NCI-H345 (cell line): ENCODE measurements at places on chromosomes 16 and 17.

GRCh38 chr16:1050516-1050915, 22.0 kb upstream of the SSTR5 start:
- no peak for DNase-seq

DNA sequence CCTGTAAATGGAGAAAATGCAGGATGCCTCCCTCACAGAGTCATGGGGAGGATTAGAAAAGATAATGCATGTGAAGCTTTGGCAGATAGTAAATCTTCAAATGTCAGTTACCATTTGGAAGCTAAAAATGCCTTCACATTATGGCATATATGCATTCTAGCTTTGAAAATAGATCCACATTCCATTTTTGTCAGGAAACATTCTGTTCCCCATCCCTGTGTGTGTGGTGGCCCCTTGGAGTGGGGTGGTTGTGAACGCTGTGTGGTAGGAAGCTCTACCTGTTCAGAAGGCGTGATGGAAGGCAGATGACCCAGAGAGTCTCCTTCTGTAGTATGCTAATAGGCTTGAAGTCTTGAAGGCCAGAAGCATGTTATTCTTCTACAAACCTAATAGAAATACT, 242.0 kb downstream of the HAPSTR1 start:
- no peak for DNase-seq

DNA sequence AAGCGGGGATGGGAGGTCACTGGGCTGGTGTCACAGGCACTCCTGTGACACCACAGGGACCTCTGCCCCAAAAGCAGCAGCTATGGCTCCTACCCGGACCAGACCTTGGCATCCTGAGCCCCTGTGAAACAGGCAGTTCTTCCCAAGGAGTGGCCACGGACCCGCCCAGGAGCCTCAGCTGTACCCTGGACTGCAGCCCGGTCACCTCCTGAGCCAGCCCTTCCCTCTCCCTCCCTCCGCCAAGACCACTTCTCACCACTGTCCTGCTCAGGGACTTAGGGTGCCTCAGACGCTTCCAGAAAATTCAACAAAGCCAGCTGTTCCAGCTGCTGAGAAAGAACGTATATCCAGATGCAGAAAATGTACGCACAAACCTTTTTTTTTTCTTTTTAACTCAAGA, 13.9 kb upstream of the NCBP3 start:
- DNase-seq = no peak

DNA sequence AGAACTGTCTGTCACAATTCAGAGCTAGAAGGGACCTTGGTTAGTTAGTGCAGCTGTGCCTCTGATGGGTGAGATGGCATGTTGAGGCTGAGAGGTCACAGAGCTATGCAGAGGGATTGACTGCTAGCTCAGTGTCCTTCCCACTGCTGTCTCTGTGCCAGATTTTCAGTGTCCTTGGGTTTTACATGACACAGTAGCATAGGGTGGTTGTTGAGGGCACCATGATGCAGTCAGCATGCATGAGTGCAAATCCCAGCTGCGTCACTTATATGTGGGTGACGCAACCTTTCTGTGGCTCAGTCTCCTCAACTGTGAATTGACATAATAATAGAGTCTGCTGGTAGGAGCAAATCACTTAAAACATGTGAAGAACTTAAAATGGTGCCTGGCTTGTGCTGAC, 2.7 kb downstream of the MT1A start:
- DNase-seq = no peak

- peak; percentile 56 for DNase-seq
Measured at GRCh38 chr17:40884708-40885512, at the start of gene KRT20. Gene KRT20 (minus strand): TSS chr17:40885242. CDS start chr17:40885185, 57 bp downstream.

DNA sequence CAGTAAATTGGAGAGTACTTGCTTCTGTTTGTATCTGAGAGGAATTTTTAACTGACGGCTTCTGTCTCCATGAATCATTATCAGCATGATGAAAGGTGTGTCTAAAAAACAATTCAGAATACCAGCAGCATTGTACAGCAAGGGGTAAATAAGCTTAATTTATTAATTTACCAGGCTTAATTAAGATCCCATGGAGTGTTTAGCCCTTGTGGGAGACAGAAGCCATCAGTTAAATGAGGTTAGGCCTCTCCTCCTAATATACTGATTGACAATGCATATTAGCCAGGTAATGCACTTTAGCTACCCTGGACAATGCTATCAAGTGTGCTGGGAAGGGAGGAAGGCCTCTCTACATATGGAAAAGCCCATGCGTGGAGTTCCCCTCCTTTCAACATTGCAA, 53.4 kb downstream of the IGF2BP1 start:
- DNase-seq = no peak
